ENCODE measurements at places on chromosomes 16 and 17.
A peak's percentile ranks its signal among the peaks of the same experiment; 100 is the strongest.

DNA sequence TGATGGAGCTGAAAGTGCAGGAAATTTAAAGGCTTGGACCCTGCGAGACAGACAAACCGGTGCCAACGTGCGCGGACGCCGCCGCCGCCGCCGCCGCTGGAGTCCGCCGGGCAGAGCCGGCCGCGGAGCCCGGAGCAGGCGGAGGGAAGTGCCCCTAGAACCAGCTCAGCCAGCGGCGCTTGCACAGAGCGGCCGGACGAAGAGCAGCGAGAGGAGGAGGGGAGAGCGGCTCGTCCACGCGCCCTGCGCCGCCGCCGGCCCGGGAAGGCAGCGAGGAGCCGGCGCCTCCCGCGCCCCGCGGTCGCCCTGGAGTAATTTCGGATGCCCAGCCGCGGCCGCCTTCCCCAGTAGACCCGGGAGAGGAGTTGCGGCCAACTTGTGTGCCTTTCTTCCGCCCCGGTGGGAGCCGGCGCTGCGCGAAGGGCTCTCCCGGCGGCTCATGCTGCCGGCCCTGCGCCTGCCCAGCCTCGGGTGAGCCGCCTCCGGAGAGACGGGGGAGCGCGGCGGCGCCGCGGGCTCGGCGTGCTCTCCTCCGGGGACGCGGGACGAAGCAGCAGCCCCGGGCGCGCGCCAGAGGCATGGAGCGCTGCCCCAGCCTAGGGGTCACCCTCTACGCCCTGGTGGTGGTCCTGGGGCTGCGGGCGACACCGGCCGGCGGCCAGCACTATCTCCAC lies at the start of gene NOG:
NOG (plus strand) TSS at position 54 of the 674 bp plus-strand sequence; CDS start at position 579, 525 bp downstream.
- peak; percentile 61 for DNase-seq

DNA sequence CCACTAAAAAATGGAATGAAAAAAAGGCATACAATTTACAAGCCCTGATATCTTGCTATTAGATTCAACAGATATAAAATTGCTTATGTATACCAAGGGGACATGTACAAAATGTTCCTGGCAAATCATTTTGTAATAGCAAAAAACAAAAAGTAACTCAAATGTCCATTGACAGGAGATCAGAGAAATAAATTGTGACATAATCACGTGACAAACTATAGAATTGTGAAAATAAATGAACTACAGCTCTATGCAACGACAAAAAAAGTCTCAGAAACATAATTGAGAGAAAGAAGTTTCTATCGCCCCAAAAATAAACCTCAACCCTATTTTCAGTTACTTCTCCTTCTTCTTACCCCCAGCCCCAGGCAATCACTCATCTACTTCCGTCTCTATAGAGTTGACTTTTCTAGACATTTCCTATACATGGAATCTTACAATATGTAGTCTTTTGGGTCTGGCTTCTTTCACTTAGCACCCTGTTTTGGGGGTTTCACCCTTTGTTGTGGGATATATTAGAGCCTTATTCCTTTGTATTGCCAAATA lies 12.1 kb upstream of the ACE start:
- DNase-seq = no peak

GRCh38 chr17:15910791-15911190 lies 34.1 kb upstream of the ADORA2B start:
- no peak for DNase-seq

- DNase-seq = no peak
These were observed 27.2 kb upstream of the METRNL start for GRCh38 chr17:83052241-83052564.

GRCh38 chr17:77542551-77543490 lies 402.1 kb downstream of the SEC14L1 start:
- peak; percentile 92 for DNase-seq

- no peak for DNase-seq
These were observed 41.0 kb downstream of the USP22 start for GRCh38 chr17:21001813-21002221.

DNA sequence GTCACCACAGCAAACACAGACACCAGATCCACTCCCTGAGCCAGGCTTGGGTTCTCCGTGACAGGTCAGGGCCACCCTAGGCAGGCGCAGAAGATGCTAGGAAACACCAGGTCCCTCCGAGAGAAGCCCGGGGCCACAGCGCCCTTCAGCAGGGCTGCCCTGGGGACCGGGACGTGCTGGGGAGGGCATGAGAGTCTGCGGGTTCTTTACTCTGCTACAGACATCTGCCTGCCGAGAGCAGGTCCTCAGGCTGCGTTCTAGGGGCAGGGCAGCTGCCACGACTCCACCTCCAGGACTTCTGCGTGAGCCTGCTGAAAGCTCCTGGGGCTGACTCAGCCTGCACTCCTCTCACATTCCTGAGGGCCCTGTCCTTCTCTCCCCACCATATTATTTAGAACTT lies 11.4 kb downstream of the MYLK3 start:
- peak; percentile 34 for DNase-seq

- peak; percentile 76 for DNase-seq
These were observed 24.4 kb upstream of the GPT2 start for GRCh38 chr16:46859719-46860152.

GRCh38 chr16:55508271-55508921 lies 476 bp upstream of the LPCAT2 start:
- no peak for DNase-seq

- peak; percentile 38 for DNase-seq
These were observed 59.6 kb downstream of the SOCS1 start for GRCh38 chr16:11196286-11196828.

- peak; percentile 35 for DNase-seq
These were observed 4.4 kb downstream of the FMNL1 start for GRCh38 chr17:45225964-45226530.

- no peak for DNase-seq
These were observed 137.6 kb downstream of the IRX3 start for GRCh38 chr16:54148974-54149373.

- no peak for DNase-seq
These were observed 30.0 kb downstream of the USP32 start for GRCh38 chr17:60361889-60362288.

DNA sequence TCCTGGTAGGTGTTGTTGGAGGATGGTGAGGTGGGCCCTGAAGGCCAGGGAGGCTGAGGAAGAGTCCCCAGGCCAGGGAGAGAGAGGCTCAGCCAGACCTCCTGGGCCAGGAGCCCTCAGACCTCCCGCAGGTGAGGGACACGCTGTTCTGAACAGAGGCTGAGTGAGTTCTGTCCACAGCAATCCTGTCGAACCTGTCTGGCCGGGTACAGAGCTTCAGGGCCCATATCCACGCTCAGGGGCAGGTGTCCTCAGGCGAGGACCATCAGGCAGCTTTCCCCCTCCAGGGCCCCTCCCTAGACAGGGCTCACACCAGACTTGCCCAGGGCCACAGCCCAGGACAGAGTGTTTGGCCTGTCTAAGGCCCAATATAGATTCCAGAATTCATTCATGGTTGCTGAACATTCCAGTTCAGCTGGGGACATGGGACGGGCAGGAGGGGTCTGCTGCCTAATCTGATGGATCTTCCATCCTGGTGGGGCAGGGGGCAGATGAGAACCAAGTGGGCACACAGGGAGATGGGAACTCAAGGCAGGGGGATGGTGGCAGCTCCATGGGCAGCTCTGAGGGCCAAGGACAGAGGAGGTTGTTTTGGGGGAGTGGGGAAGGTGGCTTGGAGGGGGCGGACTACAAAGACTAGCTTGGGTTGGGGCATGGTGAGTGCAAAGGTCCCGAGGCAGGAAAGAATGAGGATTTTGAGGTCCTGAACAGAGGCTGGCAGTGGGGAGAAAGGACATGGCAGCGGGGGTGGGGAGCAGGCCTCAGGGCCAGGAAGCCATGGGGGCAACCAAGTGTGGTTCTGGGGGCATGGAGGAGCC lies 23.4 kb upstream of the MPRIP start:
- no peak for DNase-seq

DNA sequence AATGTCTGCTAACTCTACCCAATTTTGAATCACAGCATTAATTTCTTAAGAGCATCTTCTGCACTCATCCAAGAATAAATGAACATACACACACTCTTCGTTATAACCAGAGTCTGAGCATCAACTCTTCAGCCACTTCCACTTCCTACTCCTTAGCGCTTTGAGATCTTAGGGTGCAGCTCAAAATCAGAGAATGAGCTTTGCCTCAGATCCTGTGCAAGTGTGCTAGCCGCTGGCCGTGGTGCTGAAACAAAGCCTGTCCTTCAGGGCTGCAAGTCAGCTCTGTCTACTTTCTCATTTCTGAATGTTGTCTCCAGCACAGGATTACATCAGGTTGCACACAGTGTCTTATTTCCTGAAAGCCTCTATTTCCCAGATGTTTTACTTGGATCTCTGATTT lies 165.4 kb downstream of the AIPL1 start:
- peak; percentile 49 for DNase-seq

DNA sequence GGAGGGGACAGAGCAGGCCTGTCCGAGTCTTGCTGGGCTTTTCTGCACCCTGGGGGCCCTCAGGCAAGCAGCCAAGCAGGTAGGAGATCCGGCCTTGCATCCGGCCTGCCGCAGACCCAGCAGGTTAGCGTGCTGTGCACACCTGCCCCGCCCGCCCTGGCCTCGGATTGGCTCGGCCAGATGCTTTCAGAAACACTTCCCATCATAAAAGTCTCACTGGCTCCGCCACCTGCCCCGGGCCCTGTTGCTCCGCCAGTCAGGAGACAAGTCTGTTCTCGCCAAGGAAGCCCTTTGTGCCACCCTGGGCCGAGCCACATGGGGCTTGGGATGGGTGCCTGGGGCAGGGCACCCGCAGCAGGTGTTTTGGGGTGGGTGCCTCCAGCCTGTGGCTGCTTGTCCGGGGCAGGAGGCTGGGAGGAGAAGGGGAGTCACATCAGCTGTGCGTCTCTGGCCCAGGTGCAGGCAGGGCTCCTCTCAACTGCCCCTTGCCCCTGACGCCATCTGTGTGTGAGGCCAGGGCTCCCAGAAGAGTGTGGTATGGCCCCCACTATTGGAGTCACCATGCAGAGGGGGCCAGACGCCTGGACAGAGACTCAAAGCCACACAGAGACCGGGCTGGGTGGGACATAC lies 228.2 kb upstream of the GSE1 start:
- no peak for DNase-seq

GRCh38 chr17:21339011-21339410 lies 37.1 kb upstream of the KCNJ12 start:
- DNase-seq = no peak

- DNase-seq = no peak
These were observed 7.7 kb downstream of the ST6GALNAC1 start for GRCh38 chr17:76635659-76636360.

GRCh38 chr17:81415681-81416080 lies 20.4 kb downstream of the BAHCC1 start:
- DNase-seq = no peak

GRCh38 chr16:48959204-48959603 lies 322.4 kb downstream of the CBLN1 start:
- DNase-seq = no peak

- peak; percentile 8 for DNase-seq
These were observed 10.0 kb downstream of the ATP5PD start for GRCh38 chr17:75036643-75037268.

GRCh38 chr17:78709119-78709681 lies 72.9 kb downstream of the CYTH1 start:
- DNase-seq = no peak

DNA sequence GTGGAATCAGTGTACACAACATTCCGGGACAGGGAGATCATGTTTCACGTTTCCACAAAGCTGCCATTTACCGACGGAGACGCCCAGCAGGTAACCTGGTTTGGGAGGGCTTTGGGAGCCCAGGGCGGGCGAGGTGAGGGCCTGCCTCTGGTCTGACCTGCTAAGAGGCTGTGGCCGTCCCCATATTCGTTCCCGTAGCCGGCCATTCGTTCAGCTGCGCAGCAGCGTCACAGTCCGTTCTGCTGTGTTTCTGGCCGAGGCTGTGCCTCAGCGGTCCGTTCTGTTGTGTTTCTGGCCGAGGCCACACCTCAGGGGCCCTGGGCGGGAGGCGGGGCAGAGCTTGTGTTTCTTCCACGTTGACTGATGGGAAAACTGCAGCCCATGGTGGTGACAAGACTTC lies 68.0 kb downstream of the OR1D5 start:
- DNase-seq = no peak

DNA sequence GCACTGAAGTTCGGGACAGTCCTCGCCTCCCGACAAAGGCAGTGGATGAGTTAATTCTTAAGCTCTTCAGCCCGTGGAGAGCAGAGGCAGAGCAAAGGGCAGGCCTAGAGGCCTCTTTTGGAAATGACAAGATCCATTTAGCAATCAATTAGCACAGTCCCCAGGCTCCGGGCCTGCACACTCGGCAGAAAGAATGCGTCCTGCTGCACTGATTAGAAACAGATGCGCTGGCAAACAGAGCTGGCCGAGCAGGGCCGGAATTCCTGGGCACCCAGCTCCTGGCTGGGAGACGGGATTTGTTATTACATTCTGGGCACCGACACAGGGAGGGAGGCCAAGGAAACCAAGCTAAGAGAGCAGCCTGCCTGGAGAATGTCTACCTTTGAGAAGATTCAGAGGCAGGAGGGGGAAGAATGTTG lies 162.9 kb downstream of the COPRS start:
- peak; percentile 65 for DNase-seq

GRCh38 chr16:8949536-8950418 lies 13.9 kb downstream of the USP7 start:
- no peak for DNase-seq

DNA sequence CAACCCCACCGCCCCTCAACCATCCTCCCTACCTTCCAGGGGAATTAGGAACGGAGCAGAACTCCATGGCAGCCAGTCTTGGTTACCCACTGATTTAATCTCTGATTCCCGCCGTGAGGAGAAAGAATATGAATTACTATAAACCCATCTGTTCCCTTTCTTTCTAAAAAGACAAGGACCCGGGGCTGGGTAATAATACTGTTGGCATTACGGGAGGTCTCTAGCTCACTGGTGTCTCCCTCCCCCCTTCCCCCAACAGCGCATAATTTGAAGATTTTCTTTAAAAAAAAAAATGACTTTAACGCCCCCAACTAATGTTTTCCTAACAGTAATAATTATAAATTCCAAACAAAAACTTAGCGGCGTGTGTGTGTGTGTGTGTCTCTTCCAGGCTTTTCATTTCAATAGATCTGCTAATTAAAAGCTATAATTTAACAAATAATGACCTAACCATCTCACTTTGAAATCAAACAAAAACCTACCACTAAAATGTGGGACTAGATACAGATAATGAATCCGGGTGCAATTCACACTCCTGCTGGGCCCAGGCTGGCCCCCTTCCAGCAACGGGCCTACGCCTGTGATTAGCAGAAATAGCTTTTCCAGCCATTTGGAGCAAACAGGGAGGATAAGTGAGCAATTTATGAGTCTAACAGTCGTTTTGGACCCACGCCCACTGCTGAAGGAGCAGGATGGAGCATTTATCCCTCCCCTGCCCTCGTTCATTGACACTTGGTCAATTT lies 18.2 kb upstream of the BHLHA9 start:
- no peak for DNase-seq

DNA sequence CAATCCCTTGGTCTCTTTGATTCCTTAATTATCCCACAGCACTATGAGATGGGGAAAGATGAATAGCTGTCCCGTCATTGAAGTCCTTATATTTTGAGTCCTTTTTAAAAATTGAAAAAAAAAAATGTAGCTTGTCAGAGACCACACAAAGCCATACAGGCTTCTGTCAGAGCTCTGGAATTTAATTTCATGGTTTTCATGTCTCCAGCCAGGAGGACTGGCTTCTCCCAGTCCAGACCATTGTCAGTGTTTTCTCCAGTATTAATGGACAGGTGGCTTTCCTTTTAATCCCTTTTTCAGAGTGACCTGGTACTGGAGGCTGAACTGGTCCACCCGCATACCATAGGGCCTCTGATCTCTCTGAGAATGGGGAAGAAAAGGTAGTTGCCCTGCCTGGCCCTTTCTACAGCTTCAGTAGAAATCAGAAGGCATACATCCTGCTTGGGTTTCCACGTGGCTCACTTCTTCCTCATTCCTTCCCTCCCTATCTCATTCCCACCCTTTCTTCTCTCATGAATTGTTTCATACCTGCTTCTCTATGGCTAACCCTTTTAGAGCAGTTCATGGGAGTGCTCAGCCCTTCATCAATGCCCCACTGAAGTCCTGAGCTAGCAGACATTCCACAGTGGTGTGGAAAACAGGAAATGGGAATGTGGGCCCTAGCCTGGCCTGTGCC lies 29.1 kb downstream of the TRIM16 start:
- DNase-seq = no peak
